ENCODE measurements at places on chromosomes 16 and 17.

DNA sequence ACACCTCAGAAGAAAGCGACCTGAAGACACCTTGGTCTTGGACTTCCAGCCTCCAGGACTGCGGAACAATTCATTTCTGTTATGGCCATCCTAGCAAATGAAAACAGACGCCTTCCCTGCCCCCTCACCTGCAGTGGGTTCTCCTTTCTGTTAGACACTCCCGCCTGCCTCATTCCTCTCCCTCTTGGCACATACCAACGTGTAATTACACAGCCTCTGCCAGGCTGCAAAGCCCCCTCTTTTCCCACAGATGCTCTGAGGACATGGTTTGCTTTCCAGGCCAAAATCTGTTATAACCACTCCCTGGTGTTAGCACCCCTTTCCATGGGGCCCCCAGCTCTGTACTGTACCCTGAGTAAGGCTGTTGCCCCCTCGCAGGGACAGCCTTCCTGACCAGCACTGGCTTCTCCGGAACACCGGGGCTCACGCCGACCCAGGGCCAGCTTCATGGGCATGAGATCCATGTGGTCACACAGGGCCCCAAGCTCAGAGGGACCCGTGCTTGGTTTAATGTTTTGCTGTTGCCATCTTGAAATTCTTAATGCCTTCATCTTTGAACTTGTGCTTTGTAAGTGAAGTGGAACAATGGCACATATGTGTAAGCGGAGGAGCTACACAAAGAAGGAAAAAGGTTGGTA is 64.1 kb downstream of the SDK2 start:
- DNase-seq = no peak

GRCh38 chr16:12062343-12063003 is 85.9 kb downstream of the SNX29 start:
- peak; percentile 84 for DNase-seq

- DNase-seq = no peak
Observed at GRCh38 chr17:17403899-17404576, 72.8 kb upstream of the MED9 start.

DNA sequence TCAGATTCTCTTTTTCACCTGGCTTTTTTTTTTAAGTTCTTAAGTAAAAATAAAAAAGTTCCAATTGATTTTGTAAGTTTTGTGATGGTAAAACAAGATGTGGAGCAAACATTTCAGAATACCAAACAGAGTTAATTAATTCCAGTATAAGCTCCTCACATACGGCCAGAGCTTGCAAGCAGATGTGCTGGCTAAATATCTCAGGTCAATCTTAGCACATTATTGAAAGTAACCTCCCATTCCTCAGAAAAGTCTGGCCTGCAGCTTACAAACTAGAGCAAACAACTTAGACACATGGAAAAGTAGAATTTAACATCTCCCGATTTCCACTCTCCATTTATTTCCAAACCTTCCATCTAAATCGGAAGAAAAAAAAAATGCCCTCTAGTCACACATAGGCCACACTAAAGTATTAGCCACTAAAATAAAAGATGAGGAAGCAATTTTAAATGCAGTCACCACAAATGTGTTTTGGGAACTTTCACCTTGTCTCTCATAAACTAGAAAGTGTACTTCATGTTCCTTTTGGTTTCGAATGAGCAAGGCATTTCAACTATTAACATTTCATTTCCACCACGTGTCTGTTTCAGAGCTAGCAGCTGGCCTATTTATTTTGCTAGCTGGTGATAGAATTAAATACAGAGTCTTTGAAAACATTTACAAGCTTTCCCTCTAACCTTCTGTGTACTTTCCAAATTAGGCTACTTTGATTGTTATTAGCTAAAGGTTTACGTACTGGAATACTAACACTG is 143.3 kb downstream of the STX8 start:
- no peak for DNase-seq

DNA sequence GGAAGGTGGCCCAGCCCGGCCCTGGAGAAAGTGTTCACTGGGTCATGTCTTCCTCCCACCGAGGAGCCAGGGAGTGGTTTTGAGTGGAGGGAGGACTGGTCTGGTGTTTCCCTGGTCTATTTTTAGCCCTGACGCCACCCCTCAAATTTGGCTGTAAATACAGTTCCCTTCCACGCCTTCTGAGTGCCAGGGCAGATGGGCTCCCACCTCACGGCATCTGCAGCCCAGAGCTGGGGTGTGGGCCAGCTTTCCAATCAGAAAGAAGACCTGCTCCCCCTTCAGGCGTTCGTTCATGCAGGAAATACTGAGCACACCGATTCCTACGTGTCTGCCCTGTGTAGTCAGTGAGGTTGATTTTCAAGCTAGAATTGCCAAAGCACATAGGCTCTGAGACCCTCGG is 53.7 kb downstream of the SNX20 start:
- DNase-seq = peak; percentile 24
